Left ventricle myocardium inferior (tissue), 1 donor: ENCODE measurements at places on chromosomes 13 and 19. TPM values are rescaled to one million over a fixed set of nuclear protein-coding genes. Genes with fewer than 3 reads are reported as not detected.

- peaks cover 10% of the 10 kb centered on the region for H3K36me3 ChIP-seq
- H3K4me3 ChIP-seq = no peak overlapping the region
- H3K27me3 ChIP-seq = no peaks in the 10 kb centered on the region
- H3K27ac ChIP-seq = no peak overlapping the region
- DNase-seq = no peak
Observed at GRCh38 chr13:52399708-52400107, 6.3 kb downstream of the THSD1 start.

Gene PGLYRP2
- not detected for total RNA-seq

DNA sequence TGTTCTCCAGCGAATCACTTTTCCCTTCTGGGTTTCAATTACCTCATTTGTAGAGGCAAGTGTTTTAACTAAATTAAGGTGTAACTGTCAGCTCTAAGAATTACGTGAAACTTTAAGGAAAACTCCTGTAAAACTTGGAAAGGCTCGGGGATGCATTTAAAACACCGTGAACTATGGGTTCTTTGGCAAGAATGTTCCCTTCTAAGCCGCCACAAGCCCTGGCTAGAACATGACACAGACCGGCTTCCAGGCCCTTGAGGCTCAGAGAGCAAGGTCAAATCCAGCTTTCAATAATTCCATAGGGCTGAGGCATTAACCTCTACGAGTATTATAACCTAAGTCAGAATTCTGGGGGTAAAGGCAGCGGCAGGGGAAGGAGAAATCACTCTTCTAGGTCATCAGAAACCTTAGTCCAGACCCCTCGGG, 685 bp downstream of the VWA8 start:
- H3K4me1 ChIP-seq = peaks cover 48% of the 10 kb centered on the region
- DNase-seq = no peak
- H3K27me3 ChIP-seq = no peaks in the 10 kb centered on the region
- H3K27ac ChIP-seq = peak overlapping the region; percentile 95
- peak overlapping the region; percentile 88 for H3K4me3 ChIP-seq

Gene TTYH1
- total RNA-seq = 1.9 TPM

DNA sequence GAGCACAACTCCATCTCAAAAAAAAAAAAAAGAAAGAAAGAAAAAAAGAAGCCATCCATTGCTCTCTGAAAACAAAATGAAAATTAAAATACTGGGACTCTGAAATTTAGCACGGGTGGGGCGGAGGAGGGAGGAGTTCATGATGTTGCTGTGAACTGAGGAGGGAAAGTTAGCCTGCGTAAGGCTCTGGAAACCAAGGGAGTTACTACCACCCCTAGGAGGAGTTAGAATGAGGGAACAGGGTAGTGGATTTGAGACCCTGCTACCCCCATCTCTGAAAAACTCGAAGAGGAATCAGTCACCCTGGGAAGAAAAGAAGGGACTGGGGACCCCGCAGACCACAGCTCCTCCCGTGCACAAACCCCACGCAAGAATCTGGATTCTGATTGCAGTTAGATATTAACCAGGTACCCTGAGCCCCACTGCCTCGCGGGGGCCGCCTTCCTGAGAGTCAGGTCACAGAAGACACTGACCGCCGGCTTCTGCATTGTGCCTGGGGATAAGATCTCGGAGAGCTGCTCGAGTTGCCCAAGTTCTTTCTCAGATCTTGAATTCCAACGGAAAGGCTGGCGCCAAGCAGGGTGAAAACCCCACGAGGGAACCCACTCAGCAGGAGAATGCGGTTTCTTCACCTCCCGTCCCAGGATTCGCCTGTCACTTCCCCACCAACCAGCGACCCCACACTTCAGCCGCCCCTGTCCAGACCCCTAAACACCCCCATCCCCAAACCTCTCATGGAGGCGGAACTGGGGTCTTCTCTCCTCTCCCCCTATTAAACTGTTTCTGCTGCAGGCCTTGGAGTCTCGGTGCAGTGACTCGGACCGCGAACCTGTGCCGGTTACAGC, 870 bp downstream of the ZNF442 start:
- H3K4me1 ChIP-seq = peaks cover 27% of the 10 kb centered on the region
- H3K27ac ChIP-seq = peak overlapping the region; percentile 93
- H3K27me3 ChIP-seq = no peaks in the 10 kb centered on the region
- H3K4me3 ChIP-seq = peak overlapping the region; percentile 97
- no peaks in the 10 kb centered on the region for H3K36me3 ChIP-seq

GRCh38 chr13:91704398-91704797, 306.0 kb downstream of the GPC5 start:
- DNase-seq = no peak
- no peaks in the 10 kb centered on the region for H3K4me1 ChIP-seq
- no peak overlapping the region for H3K4me3 ChIP-seq
- H3K27me3 ChIP-seq = no peaks in the 10 kb centered on the region
- no peak overlapping the region for H3K27ac ChIP-seq
- H3K36me3 ChIP-seq = no peaks in the 10 kb centered on the region

Gene LIPE
- 55.8 TPM for total RNA-seq

Gene FGF9
- total RNA-seq = 12.3 TPM

- no peaks in the 10 kb centered on the region for H3K27me3 ChIP-seq
- DNase-seq = no peak
- H3K4me3 ChIP-seq = peak overlapping the region; percentile 80
- H3K36me3 ChIP-seq = peaks cover 25% of the 10 kb centered on the region
- peaks cover 47% of the 10 kb centered on the region for H3K4me1 ChIP-seq
- peak overlapping the region; percentile 97 for H3K27ac ChIP-seq
Observed at GRCh38 chr19:5905114-5905778, 574 bp downstream of the VMAC start.

GRCh38 chr13:78868991-78869390, 210.0 kb upstream of the OBI1 start:
- H3K27me3 ChIP-seq = no peaks in the 10 kb centered on the region
- no peak overlapping the region for H3K27ac ChIP-seq
- no peak for DNase-seq
- no peaks in the 10 kb centered on the region for H3K4me1 ChIP-seq

DNA sequence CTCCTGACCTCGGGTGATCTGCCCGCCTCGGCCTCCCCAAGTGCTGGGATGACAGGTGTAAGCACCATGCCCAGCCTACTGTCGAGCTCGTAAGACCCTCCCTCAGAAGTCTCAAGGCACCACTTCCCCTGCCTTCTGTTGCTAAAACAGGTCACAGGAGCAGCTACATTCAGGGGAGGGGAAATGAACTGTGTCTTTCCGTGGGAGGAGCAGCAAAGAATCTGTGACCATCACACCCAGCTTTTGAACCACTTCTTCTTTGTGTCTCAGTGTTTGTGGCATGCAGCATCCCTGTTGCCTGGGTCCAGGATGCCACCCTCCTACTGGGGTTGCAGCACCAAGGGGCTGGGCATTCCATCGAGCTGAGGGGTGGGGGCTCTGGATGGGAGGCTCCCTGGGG, 7.7 kb upstream of the CSNK1G2 start:
- no peaks in the 10 kb centered on the region for H3K27me3 ChIP-seq
- no peak overlapping the region for H3K4me3 ChIP-seq
- DNase-seq = no peak

DNA sequence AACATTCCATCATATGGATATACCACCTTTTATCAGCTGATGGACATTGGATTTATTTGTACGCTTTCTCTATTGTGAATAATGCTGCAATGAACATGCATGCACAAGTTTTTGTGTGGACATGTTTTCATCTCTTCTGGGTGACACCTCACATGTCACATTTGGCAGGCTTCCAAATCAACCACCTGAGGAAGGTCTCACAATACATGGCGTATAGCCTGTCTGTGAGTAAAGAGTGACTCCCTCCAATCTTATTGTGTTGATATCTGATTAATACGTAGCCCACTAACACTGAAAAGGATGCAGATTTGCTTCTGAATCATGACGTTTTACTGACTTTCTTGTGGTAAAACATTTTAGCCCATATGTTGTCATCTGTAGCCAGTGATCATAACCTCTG, 61.1 kb downstream of the SLC15A1 start:
- no peak overlapping the region for H3K4me3 ChIP-seq
- no peak overlapping the region for H3K27ac ChIP-seq
- DNase-seq = no peak
- H3K27me3 ChIP-seq = peaks cover 15% of the 10 kb centered on the region
- no peaks in the 10 kb centered on the region for H3K36me3 ChIP-seq
- H3K4me1 ChIP-seq = no peaks in the 10 kb centered on the region

DNA sequence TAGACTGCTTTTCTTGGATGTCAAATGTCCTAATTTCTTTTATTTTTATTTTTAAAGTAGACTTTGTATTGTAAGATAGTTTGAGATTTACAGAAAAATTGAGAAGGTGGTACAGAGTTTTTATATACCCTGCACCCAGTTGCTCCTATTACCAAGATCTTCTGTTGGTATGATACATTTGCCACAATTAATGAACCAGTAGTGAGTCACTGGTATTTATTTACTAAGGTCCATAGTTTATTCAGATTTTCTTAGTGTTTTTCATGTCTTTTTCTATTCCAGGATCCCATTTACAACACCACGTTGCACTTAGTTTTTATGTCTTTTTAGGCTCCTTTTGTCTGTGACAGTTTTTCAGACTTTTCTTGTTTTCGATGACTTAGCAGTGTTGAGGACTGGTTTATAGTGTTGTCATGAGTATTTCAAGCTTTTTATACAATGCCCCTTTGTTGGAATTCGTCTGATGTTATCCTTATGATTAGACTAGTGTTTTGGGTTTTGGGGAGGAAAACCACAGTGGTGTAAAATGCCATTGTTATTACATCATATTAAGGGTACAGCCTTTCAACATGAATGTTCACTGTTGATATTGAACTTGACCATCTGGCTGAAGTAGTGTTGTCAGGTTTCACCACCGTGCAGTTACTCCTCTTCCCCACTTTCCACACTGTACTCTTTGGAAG, 35.9 kb downstream of the COG3 start:
- H3K27ac ChIP-seq = peak overlapping the region; percentile 17
- no peaks in the 10 kb centered on the region for H3K27me3 ChIP-seq
- no peaks in the 10 kb centered on the region for H3K4me1 ChIP-seq
- DNase-seq = no peak

GRCh38 chr19:46299004-46299509, 2.2 kb downstream of the HIF3A start:
- peak overlapping the region; percentile 100 for H3K27ac ChIP-seq
- H3K27me3 ChIP-seq = no peaks in the 10 kb centered on the region
- peaks cover 9% of the 10 kb centered on the region for H3K36me3 ChIP-seq

GRCh38 chr13:110338441-110339101, 31.5 kb downstream of the COL4A2 start:
- peak overlapping the region; percentile 89 for H3K27ac ChIP-seq
- H3K4me1 ChIP-seq = peaks cover 99% of the 10 kb centered on the region
- DNase-seq = peak; percentile 69
- H3K4me3 ChIP-seq = no peak overlapping the region
- H3K36me3 ChIP-seq = peaks cover 4% of the 10 kb centered on the region

Gene KLK15
- total RNA-seq = not detected
